T-helper 22 cell (primary cell): ENCODE measurements at places on chromosomes 3 and 15.

GRCh38 chr15:52780172-52780980, 9.8 kb downstream of the ONECUT1 start:
- peak; percentile 28 for DNase-seq

- DNase-seq, result no peak
Measured at GRCh38 chr3:153567011-153567410, 405.0 kb downstream of the RAP2B start.

DNA sequence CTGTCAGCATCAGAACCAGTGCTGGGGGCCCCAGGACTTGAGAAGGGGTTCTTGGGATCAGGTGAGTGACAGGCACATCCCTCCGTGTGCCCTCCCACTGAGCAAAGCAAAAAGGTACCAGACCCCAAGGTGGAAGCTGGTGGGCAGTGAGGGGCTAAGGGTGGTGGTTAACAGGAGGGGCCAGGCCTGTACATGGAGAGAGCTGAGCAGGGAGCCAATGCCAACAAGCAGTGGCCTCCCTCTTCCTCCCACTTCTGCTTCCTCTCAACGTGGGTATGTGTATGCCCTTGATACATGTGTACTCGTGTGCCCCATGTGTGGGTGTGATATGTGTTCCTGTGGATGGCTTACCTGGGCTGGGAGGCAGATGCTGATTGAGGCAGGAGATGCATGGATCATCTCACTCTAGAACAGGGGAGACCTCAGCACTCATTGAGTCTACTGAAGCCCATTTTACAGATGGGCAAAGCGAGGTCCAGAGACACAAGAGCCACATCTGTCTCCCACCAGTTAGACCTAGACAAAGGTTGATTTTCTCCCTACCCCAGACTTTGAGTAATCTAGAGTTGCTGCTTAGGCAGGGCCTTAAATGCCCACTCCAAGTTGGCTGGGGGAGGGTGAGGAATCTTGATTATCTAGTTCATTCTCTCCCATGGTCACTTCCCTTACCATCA, 945 bp downstream of the VIPR1 start:
- DNase-seq, result no peak

GRCh38 chr3:145889730-145890129, 271.3 kb downstream of the PLOD2 start:
- DNase-seq, result no peak

DNA sequence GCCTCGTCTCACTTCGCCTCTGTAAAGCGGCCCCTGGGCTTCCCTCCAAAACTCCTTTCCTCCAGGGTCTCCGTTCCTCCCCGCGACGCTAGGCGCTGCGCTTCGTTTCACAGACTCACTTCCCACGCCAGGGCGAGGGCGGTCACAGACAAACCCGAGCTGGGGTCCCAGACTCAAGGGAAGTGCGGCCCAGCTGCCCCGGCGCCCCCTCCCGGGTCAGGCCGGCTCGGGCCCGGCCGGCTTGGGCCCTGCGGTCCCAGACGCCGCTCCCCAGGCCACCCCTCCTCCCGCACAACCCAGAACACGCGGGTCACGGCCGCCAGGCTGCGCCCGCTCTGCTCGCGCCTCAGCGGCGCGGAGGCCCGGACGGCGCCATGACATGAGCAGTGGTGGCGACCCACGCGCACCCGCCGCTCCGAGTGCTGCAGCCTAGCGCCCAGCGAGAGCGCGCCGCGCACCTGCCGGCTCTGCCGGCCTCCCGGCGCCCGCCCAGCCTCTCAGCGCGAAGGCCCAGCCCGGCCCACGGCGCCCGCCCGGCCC, 547 bp downstream of the NUP210 start:
- DNase-seq, result peak; percentile 39

GRCh38 chr3:162166543-162166942, 669.9 kb downstream of the OTOL1 start:
- no peak for DNase-seq

- DNase-seq, result no peak
Measured at GRCh38 chr15:76345880-76346668, 9.5 kb downstream of the ISL2 start.

- DNase-seq, result no peak
Measured at GRCh38 chr15:52370010-52370409, 74.4 kb upstream of the MYO5C start.

DNA sequence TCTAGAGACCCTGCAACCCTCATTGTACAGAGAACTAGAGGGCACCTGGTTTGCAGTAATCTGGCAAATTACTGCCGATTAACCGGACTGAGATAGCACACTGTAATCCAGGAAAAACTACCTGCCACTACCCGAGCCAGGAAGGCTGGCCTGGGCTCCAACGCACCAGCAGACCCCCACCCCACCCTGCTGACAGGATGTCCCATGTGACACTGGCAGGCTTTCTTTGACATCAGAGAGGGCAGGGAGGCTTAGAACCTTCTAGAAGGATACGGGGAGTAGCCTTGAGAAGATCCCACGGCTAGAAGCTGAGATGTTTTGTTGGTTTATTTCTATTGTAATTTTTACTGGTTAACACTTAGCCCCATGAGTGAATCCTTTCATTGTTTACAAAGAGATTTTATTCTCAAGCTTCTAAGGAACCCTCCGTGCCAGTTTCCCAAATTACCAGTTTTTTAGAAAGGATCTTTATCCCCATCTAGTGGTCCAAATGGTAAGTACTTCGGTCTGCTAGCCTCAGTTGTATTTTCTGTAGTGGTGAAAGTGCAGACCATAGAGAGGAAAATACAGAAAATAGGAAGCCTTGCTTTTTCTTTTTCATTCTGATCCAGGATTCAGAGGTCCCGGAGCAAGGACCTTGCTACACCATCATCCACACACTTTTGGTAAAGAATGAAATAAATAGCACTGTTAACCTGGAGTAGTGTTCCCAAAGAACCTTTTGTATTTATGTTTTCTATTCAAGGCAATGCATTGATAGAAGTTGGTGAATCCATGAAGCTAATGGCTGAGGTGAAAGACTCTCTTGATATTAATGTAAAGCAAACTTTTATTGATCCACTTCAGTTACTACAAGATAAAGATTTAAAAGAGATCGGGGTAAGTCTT, 81.9 kb upstream of the ADAMTSL3 start:
- no peak for DNase-seq

- DNase-seq, result no peak
Measured at GRCh38 chr3:32978331-32978730, 26.9 kb downstream of the CCR4 start.

DNA sequence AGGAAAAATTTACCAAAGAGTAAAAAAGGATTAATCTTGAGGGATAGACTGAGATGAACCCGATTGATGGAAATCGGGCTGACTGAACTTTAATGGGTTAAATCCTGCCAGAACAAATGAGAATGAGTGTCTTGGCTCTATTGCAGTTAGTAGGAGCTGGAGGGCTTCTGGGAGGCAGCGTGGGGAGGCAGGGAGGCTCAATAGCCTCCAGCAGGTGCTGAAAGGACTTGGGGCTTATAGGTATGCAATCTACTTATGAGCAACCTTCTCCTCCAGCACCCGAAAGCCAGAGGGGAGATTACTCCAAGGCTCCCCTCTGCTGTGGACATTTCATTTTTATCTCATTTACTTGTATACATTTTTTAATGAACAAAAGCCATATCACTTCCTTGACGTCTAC, 1.0 kb upstream of the CRYBG3 start:
- no peak for DNase-seq

DNA sequence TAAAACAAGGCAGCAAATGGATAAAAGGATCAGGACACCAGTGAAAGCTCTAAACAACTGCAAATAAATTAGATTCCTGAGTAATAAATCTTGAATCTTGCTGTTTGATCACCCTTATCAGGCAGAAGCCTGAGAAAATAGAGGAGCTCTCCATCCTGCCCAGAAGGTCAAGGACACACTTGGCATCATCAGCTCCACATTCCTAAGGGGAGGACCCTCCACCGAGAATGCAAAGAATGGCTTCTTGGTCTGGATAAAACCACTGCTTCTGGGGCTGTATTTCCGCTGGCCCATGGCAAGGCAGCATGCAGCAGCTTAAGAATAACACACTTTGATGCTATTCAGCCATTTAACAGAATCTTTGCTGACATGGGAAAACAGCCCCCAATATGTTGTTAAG, 108.9 kb upstream of the TSC22D2 start:
- no peak for DNase-seq

GRCh38 chr15:35560870-35561269, 14.9 kb upstream of the DPH6 start:
- no peak for DNase-seq

DNA sequence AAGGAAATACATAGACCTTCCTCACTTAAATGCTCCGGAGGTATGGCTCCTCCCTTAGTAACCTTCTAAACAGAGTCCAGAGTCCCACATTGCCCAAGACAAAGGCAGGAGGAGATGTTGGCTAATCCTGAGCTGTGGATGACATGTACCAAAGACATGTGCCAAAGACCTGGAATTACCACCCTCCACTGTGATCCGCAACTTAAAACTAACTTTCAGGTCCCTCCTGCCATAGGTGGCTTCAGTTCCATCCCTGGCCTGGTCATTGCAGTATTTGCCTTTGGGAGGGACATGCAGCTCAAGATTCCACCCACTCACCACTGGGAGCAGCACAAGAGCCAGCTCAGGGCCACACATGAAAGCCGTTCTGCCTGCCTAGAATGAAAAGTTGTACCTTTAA, 28.0 kb downstream of the MYZAP start:
- no peak for DNase-seq

DNA sequence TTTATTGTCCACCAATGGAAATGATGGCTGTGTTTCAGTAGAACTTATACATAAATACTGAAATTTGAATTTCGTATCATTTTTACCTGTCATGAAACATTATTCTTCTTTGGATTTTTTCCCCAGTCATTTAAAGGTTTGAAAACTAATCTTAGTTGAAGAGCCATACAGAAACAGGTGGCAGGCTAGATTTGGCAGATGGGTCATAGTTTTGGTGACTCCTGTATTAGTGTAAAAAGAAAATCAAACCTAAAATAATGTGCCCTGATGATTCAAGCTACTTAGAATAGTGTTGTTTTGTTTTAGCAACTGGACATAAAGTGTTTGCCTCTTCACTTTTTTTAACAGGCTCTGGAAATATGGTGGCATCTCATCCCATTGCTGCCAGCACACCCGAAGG, 68.9 kb downstream of the SIDT1 start:
- no peak for DNase-seq

DNA sequence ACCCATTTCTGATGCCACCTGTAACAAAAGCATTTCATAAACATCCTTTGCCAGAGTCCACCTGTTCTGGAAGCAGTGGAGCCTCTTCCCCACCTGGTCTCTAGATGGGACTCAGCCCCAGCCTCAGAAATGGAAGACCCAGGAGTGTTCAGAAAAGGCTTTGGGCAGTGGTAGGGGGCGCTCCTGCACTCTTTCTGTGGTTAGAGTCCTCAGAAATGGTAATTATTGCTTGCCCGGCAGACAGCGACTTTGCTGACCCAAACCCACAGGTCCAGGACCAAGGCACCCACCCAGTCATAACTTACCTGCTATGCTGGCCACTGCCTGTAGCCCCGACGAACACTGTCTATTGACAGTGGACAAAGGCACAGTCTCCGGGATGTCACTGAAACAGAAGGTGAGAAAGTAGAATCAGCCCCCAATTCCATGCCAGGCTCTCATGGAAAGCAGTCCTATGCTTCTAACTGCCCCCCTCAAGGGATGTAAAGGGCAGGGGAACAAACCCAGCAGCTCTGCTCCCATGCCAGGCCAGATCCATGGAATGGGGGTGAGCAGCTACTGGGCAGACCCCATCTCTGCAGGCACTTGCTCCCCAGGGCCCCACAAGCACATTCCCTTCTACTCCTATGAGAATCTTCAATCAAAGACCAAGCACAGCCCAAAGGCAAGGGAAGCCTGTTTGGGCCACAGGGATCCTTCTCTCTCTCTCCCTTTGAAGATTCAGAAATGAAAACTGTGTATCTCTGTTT, 5.1 kb downstream of the ACAA1 start:
- no peak for DNase-seq

GRCh38 chr15:50146632-50147031, 27.6 kb upstream of the ATP8B4 start:
- no peak for DNase-seq

- no peak for DNase-seq
Measured at GRCh38 chr3:14333621-14334020, 68.8 kb upstream of the SLC6A6 start.

GRCh38 chr15:52790941-52791751, 1.0 kb upstream of the ONECUT1 start:
- no peak for DNase-seq

- no peak for DNase-seq
Measured at GRCh38 chr15:88166082-88166993, 90.2 kb downstream of the NTRK3 start.
